ENCODE measurements at places on chromosomes 3 and 15. TPM values are rescaled to one million over a fixed set of nuclear protein-coding genes. Genes with fewer than 3 reads are reported as not detected.

DNA sequence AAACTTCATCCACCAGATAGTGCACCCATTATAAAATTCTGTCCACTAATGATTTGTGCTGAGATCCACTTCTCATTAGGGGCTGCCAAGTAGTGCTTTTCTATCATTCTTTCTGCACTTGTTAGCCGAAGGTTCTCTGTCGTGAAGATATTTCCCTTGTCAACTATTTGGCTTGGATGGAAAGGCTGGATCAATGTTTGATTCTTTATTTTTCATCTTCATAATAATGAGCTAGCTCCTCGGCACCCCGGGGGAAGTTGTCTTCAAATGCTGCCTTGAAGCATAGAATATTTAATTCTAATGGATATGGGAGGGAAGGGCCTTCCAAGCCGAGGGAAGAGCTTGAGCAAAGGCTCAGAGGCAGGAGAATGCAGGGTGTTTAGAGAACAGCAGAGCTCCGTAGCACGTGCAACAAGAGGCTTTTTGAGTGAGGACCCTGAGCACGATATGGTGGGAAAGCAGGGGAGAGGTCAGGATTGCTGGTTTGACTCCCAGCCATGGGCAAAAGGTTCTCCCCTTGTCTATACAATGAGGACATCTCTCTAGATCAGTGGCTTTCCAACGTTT, 16.3 kb upstream of the MUC20 start:
- DNase-seq: no peak

Gene PARP15
- total RNA-seq: 0.07 TPM

DNA sequence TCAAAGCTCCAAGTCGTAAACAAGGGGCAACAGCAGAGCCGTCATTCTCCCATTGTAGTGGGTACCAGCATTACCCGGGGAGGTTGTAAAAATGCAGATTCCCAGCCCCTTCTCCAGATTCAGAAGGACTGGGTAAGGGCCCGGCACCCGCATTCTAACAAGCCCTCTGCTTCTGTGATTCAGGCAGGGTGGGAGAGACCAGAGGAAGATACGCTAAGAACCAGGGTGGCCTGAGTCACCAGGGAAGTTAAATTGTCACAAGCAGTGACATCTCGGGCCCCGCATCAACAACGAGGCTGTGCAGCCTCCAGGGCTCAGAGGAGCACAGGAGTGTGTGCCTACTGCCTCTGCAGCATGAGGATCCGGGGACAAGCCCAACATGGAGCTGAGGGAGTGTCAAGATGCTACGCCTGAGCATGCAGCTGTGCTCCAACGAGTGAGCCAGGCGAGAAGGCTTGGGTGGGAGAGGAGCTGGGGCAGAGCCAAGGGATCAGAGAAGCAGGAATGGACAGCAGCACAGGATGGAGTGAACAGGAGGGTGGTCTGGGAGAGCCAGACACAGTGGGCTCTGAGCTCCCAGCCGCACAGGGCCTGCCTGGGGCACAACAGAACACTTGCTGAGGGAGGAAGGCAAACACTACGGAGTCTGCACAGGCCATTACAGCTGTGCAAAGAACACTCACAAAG, 68.5 kb downstream of the CPN2 start:
- DNase-seq: no peak

Gene SUSD5
- total RNA-seq: 3.8 TPM

GRCh38 chr3:41525303-41526064, 326.2 kb downstream of the CTNNB1 start:
- no peak for DNase-seq

GRCh38 chr3:25007974-25008658, 419.9 kb upstream of the RARB start:
- no peak for DNase-seq

Gene C3orf70
- 0.42 TPM for total RNA-seq

DNA sequence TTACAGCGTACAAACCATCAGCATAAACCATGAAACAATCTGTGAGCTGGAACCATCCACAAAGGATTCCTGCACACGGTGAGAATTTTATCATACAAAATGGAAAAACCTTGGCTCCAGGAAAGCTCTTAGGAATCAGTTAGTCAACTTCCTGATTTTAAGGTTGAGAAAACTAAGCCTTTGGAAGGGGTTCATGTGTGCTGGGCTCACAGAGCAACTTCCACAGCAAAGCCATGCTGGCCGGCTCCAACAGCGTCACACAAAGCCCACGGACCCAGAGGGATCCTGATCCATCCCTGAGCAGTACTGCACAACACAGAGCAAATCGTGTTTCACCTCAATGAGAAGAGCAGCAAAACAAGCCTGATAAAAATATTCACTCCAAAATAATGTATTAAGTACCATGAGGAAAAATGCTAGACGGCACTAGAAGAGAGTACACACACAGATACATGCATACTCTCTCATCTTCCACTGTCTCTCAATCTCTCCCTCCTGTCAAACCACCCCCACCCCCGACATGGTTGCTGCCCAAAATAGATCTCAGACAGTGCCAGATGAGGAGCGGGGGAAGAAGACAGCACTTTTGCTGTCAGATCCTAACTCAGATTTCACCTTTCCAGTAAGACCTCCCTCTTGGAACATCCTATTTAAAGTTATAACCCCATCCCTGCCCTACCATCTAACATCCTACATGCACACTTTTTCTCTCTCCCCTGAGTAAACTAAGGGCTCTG, 58.6 kb downstream of the MB21D2 start:
- DNase-seq: no peak

DNA sequence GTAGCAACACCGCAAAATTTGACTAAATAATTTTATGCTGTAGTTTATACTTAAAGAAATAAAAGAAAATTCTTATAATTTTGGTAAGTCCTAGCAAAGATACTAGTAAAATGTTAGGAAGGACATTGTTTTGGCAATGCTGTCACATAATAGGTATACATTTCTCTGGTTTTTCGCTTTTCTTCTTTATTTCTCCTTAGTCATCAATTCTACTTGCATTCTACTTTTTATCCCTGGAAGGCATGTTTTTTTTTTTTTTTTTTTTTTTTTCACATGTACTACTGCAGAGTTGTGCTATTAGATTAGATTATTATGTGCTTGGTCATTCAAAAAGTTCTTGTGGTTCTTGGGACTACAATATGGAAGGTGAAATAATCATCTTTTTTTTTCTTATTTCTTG, 1421.2 kb downstream of the SI start:
- DNase-seq: no peak

GRCh38 chr15:85033148-85033547, 51.5 kb downstream of the PDE8A start:
- no peak for DNase-seq

GRCh38 chr15:53658255-53658654, 101.2 kb downstream of the WDR72 start:
- DNase-seq: no peak

Gene TMEM45A
- 4.0 TPM for total RNA-seq

Gene AADACL2
- total RNA-seq: not detected

Gene WDR49
- 0.20 TPM for total RNA-seq

DNA sequence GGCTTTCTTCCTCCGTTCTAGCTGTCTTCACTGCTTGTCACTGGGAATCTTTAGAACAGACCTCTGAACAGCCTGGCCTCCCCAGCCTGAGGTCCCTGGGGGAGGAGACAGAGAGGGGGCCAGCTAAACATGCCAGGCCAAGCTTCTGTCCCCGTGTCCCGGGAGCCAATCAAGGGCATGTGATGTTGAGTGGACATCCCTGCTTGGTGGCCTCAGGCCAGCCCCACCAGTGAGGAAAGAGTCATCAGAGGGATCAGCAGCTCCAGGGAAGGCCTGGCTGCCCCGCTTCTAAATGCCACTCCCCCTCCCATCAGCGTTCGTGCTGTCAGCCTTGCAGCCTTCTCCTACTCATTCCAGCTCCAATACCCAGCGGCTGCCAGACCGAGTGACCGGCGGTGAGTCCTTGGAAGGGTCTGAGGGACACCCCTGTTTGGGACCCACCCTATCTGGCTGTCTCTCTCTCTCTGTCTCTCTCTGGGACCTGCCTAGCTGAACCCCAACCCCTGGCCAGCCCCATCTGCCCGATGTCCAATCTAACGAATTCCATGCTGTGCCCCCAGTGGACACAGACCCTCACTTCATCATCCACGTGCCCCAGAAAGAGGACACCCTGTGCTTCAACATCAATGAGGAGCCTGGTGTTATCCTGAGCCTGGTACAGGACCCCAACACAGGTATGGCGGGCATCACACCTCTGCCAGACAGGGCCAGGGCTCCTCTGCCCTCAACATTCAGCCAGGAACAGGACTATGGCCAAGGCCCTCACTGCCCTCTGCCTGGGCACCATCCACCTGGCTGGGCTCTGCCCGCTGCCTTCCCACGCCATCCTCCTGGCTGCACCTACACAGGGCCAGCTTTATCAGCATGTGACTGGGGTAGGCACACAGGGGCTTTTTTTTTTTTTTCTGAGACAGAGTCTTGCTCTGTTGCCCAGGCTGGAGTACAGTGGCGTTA, 6.6 kb upstream of the ITIH3 start:
- no peak for DNase-seq

Gene SCN11A
- total RNA-seq: 0.07 TPM

DNA sequence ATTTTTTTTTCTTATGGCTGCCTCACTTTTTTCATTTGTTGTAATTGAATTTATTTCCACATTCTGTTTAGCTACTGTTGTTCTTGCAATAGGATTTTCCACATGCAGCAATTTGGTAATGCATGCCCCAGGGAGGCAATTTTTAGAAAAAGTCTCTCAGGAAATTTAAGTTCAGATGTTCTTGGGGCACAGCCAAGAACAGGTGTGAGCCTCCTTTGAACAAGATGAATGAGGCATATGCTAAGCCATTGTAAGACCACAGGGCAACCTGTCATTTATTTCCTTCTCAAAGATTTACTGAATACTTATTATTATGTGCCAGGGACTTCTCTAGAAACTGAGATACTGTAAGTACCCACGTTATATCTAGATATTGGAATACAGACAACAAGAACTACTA, 549.5 kb downstream of the DIPK2A start:
- no peak for DNase-seq

Gene CHST13
- total RNA-seq: not detected

DNA sequence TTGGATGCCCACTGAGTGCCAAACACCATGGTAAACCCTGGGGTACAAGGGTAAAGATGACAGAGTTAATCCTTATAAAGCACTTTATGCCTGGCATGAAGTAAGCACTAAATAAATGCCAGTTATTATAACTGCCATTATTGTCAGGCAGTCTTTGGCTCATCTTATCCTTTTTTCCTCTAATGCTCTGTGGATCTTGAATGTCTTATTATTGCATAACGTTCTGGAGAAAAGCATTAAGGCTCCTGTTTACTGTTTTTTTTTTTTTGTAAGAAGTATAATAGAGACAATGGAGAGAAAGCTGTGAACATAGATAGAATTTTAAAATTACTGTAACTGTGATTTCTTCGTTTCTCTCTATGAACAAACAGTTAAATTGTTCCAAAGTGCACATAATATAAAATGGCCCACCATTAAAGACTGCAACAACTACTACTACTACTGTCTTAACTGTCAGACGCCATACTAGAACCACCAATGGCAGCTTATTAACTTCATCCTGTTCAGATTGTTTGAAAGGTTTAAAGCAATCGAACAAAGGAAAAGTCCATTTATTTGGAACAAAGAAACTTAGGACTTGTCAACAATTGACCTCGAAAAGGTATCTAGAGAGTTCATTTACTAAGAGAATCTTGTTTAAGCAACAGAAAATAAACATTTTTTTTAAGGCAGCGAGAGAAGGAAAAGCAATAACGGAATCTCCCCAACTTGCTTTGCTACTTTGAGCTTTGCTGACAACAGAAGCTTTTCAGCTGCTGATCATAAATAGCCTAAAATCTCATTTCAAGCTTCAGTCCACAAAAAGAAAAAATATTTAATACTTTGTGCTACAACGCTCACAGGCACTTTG, 520.7 kb downstream of the ROBO1 start:
- no peak for DNase-seq

DNA sequence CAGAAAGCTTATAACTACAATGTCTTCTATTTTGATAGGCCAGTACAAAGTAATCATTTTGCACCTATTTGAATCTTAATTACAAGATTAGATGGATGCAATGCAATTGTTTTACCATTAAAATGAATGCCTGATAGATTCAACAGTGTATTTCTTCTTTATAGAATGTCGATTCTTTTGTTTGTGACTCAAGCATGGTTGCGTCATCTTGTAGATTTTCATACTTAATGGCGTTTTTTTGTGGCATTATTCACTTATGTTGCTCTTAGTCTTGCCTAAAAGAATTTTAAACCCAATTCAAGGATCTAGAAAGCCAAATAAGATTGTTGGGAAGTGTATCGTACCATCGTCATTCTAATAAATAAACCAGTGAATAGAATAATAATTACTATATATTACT, 21.4 kb downstream of the ZBTB38 start:
- no peak for DNase-seq

DNA sequence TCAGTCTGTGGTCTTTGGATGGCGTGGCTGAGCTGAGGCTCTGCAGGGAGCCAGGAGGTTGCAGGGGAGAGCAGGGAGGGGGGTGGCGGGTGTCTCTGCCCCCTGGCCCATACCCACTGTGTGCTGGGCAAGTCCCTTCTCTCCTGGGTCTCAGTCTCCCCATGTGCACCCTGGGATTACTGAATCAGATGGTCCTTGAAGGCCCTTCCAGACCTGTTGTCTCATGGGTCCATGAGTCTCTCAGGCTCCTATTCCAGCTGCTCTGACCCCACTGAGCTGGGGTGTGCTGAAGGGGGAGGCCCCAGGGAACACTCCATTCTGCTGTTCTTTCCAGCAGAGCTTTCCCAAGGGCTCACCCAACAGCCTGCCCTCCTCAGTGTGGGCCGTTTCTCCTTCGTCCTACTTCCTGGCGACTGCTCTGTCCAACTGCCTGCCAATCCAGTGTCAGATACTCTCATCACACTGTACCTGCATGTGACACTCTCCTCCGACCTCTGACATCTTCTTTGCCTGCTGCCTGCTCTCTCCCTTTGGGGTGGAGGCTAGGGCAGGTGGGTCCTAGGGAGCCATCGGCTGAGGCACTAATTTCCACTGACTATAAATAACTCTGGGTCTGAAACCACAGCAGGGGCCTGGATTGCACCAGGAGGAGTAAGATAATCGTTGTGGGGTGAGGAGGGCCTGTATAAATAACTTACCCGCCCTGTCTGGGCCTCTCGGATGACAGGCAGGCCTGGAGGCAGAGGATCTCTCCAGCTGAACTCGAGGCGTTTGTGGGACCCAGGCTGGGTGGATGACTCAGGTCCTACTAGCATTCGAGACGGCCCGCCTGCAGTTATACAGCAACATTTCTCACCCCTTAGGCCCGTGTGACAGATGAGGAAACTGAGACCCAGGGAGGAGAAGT, 67.1 kb downstream of the ATP2B2 start:
- no peak for DNase-seq

- no peak for DNase-seq
Observed at GRCh38 chr3:43499256-43499655, 122.6 kb downstream of the ANO10 start.

- DNase-seq: no peak
Observed at GRCh38 chr3:28700728-28701127, 352.1 kb upstream of the AZI2 start.

Gene OPA1
- 75.6 TPM for total RNA-seq

GRCh38 chr3:52483577-52484381, 11.4 kb upstream of the STAB1 start:
- DNase-seq: no peak

DNA sequence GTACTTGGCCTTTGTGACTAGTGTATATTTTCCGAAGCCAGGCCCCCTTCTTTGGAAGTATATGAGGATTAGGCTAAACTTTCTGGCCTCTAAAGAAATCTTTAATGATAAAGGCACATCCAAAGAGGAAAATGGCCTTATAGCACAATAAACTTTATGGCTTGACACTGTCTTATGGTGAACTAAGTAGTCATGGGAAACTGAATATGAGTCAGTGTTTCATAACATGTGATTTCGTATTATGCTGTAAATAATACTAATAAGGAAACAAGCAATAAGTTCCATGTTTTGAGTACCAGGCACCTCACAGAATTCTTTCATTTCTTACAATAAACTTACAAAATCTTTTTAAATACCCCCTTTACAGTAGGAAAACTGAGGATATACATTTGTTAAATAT, 8.2 kb downstream of the ZPLD1 start:
- DNase-seq: no peak
